HEK293T (cell line): ENCODE measurements at places on chromosomes 6 and 20.

- no peak for DNase-seq
Measured at GRCh38 chr6:26311385-26312095, 53.5 kb upstream of the BTN3A2 start.

- DNase-seq, result no peak
Measured at GRCh38 chr6:30847971-30848436, 36.3 kb upstream of the DDR1 start.

- no peak for DNase-seq
Measured at GRCh38 chr6:2766767-2767656, 1.8 kb downstream of the WRNIP1 start.

- DNase-seq, result no peak
Measured at GRCh38 chr6:166629628-166630027, 2.6 kb upstream of the RPS6KA2 start.

- no peak for DNase-seq
Measured at GRCh38 chr6:136566007-136566487, 15.8 kb upstream of the MAP7 start.

DNA sequence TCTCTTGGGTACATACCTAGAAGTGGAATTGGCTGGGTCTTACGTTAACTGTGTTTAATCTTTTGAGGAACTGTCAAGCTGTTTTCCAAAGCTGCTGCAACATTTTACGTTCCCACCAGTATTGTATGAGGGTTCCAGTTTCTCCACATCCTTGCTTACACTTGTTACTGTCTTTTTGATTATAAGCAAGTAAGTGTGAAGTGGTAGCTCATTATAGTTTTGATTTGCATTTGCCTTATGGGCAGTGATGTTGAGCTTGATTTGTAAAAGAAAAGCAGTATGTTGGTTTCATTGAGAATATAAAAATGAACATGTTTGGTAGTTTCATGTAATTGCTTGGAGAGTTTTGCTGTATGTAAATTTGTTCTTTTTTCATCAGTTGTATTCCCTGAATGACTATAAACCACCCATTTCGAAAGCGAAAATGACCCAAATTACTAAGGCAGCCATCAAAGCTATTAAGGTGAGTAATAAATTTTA is 40.4 kb downstream of the SCAF8 start:
- DNase-seq, result no peak

GRCh38 chr6:17908831-17909230 is 78.6 kb downstream of the KIF13A start:
- DNase-seq, result no peak

DNA sequence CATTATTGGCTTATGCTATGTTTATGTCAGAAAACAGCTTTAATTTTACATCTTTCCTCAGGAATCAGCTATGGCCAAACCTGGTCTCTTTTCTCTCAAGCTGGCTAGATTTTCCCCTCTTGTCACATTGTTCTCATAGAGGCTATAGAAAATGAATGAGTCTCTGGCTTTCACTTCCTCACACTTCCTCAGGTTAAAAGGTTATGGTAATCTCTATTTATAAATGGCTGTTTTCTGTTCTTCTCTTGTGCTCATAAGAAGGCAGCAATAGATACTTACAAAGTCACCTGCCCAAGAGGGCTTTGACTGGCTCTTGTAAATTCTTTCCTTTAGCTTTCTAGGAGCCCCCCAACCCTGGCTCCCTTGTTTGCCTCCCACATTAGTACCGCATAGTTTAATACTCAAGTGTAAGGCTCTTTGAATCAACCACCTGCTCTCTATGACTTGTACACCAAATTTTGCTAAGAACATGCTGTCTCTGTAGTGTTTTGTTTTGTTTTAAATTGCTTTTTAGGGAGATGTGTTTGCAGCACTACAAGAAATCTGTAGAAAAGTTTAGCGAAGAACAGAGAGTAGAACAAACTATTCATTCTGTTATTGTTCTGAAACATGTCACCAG is 897.4 kb upstream of the CITED2 start:
- DNase-seq, result no peak

DNA sequence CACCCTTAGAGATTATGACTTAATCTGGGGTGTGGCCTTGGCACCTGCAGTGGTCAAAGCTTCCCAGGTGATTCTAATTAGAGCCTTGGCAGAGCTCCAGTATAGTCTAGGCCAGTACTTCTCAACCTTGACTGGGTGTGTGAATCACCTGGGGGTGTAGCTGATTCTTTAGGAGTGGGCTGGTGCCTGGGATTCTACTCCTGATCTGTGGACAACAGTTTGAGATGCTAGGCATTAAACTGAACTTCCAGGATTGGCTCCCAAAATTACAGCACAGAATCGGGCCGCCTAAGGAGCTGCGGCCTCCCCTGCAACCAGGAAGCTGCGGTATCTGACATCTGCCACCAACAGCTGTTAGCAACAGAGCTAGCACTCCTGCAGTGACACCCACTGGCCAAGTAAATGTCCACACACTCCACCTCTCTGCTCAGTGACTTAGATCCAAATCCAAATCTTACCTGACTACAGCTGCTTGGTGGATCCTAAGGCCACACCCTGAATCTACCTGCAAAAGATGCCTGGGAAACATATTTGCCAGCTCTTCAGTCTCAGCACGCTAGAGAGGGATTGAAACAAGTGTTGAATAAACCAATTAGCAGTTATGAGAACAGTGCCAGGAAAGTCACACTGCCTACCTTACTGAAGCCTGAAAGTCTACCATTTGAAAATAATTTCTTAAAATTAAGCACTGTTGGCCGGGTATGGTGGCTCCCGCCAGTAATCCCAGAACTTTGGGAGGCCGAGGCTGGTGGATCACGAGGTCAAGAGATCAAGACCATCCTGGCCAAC is 126.7 kb downstream of the UNC5CL start:
- peak; percentile 42 for DNase-seq

GRCh38 chr6:6845603-6846002 is 257.1 kb downstream of the LY86 start:
- no peak for DNase-seq

GRCh38 chr6:43263314-43264178 is 20.3 kb downstream of the TTBK1 start:
- peak; percentile 90 for DNase-seq

DNA sequence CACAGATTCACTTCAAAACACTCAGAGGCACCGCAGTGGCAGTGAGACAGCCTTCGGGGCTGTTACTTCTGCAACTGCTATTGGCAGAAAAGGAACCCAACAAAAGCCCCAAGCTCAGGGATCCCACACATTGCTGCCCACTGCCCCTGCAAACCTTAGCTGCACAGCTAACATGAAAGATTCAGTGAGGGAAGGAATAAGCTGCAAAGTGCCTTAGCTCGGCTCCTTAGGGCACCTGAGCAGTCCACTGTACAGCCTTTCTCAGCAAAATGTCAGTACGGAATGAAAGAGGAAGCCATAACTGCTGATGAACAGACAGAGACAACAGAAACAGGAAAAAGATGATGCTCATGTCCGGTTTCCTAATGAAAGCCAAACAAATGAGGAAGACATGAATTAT is 179.7 kb upstream of the SHLD1 start:
- DNase-seq, result no peak

- DNase-seq, result no peak
Measured at GRCh38 chr6:66605971-66606370, 898.9 kb upstream of the EYS start.

GRCh38 chr20:64065974-64066343 is 3.0 kb downstream of the TCEA2 start:
- DNase-seq, result no peak

- no peak for DNase-seq
Measured at GRCh38 chr6:150846641-150847040, 18.9 kb upstream of the MTHFD1L start.

DNA sequence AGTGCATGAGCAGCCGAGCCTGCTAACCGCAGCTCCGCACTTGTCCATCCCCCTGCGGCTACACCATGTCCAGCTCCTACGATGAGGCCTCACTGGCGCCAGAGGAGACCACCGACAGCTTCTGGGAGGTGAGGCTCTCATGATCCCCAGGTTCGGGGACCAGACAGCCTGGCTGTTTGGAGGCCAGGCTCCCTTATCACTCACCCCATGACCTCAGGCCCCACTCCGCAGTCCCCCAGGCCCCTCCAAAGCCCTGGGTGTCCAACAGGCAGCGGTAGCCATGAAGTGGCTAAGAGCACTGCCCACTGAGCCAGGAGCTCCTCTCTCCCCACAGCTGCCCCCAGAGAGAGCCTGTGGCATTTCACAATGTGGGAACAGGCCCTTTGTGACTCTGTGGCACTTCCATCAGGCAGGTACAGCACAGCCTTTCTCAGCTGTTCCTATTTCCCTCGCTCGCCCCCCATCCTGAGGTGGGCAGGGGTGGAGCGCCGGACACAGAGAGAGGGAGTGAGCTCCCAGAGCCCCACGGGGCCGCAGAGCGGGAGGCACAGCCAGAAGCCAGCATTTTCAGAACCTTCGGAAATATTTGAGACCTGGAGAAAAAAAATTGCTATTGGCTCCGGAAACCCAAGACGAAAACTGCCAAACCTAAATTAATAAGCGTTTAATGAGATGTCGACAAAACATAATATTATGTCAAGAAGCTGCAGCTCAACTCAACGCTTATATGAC is 29.7 kb downstream of the SPDEF start:
- no peak for DNase-seq

DNA sequence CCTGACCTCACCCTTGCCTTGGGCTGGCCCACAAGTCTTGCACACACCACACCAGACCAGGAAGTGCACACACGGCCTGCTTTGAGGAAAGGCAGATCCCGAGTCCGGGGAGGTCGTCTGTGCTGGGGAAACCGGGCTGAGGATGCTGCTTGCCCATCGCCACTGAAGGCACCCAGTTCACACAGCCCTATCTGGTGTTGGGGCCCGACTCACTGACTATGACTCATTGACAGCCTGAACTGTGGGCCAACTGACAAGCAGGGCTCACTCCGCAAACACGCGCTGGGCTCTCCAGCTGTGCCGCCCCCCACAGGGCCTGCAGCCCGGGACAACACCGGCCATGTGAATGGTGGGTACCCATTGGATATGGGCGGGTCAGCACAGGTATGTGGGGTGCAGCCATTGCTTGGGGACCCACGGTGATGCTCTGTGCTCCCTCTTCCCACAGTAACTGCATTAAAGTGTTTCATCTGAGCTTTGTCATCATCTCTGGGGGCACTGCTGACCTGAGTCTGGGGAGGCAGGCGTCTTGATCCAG is 1.6 kb downstream of the SAMD10 start:
- no peak for DNase-seq

DNA sequence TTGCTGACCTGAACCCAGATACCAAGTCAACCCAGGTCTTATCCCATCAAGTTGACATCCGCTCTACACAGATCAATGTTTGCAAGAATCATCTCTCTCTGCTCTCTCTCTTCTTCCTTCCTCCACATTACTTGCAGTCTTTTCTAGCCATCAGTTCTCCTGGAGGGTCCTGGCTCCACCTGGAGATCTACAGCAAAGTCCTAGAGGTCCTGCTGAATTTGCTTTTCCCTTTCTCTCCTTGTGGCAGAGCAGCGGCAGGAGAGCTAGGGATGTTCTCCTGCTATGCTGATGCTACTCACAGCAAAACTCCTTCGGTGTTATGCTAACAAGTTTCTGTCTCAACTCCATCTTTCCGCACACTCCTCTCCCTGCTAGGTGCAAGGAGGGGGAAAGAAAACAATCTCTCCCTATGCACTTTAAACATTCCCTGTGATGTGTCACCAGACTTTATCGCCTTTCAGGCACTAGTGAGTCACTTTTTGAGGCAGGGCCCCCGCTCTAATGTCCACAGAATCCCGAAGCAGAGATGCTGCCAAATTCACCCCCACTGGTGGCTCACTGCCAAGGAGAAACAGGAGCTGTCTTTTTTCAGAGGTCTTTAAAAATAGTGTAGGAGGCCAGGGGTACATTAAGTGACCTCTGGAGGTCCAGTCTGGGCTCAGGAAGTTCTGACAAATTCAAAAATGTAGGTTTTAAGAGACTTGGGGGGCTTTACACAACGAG is 62.6 kb downstream of the FAM50B start:
- peak; percentile 21 for DNase-seq

- DNase-seq, result no peak
Measured at GRCh38 chr6:36063318-36064060, 35.9 kb downstream of the MAPK14 start.

DNA sequence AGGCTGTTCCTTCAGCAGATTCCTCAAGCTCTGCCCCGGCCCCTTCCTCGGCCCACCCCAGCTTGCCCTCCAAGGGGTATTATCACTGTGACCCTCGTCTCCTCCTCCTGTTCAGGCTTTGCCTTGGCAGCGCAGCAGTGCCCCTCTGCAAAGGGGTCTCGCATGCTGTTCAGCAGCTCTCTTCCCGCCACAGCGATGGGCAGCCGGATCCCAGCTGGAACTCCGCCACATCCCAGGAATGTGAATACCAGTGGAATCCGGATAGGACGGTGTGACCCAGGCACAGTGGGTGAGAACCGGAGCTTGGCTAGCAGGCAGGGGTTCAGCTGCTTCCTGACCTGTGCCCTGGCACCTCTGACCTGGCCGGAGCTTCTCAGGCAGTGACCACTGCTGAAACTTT is 52.9 kb downstream of the RNASET2 start:
- DNase-seq, result no peak

DNA sequence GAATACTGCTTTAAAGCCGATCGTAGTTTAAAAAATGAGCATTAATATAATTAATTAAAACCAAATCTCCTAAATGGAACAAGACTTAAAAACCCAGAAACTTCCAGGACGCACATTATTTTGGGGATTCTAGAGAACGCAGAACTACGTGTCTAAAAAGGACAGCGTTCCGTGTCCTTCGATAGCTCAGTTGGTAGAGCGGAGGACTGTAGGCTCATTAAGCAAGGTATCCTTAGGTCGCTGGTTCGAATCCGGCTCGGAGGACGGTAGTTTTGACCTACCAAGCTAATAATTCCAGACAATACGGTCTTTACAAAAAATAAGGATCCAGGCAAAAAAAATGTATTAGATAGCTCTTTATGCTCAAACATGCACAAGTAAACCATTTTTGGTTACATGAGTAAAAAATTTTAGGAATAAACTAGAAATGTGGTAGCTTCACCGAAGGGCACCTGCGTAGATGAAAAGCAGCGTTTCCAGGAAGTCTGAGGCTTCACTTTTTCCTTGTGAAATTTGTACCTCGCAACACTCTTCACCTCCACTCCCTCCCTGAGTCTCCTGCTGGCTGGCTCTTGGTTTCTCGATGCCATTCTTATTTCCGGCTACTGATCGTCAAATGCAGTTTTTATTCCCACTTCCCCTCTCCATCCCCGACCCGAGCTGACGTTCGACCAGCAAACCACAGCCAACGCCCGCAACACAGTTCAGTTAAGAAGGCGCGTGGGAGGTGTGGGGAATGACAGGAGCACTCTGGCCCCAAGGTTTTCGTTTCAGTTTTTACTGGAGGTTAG is 19.6 kb upstream of the ABT1 start:
- DNase-seq, result no peak

DNA sequence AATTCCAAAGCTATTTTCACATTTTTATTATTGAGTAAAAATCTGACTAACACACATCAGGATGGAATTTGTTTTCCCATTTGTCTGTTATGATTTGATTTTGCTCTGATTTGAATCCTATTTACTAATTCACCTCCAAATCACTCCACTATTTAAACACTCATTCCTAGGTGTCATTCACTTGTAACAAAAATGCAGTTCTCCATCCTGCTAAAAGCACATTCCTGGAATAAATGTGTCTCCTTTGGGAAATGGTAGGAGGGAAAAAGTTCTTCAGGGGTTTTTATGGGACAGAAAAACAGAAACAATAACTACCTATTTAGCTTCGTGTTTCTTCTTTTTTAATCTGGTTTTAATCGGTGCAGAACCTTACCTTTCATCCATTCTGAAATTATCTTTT is 494.1 kb upstream of the CITED2 start:
- no peak for DNase-seq

- DNase-seq, result no peak
Measured at GRCh38 chr20:39645131-39645530, 683.0 kb downstream of the DHX35 start.
